ENCODE measurements at places on chromosomes 12 and 14.
A peak's percentile ranks its signal among the peaks of the same experiment; 100 is the strongest.

- no peak for DNase-seq
Measured at GRCh38 chr12:7581625-7582024, 78.0 kb upstream of the CD163 start.

DNA sequence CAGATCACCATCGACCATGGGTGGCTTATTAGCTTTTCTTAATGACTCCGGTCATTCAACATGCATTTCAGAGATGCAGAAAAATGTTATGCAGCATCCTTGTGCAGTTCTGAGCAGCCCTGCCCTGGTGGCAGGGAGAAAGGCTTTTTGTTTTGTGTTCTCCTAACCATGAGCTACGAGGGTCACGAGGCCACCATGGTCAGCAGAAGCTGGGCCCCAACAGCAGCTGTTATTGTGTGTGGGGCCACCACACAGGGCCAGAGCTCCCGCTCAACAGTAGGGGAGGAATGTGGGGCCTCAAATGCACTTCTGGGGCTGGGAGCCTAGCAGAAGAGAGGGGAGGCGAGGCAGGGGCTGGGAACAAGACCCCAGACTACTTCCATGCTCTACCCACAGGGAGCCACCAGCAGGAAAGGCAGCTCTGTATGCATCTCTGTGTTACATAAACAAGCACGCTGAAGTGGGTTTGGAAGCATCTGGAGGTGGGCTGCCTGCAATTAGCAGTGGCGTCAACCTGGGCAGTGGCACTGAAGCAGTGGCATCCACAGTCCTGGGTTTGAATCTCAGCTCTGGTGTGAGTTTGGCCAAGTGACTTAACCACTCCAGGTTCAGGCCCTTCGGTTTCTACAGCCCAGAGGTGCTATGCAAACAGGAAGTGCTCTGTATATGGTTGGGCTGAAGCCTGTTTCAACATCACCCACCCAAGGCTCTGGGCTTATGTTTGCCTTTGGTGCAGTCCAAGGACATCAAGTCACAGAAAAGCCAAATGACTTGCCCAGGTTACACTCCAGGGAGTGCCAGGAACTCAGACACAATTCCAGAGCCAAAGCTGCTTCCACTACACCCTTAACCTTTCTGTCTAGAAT is 16.3 kb downstream of the GLTP start:
- DNase-seq: peak; percentile 24

DNA sequence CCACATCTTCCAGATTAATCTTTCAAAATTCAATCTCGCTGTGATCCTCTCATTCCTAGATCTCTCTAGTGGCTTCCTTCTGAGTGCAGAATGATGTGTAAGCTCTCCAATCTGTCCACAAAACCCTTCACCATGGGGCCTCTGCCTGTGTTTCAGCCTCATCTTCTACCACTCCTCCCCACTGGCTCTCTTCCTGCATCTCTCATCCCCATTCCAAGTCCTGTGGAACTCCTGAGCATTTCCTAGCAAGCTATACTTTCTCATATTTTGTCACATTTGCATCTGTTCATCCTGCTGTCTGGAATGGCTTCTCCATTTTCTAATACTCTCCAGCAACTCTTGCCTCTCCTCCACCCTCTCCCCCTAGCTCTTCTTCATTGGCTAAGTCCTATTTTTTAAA is 242.0 kb upstream of the DAAM1 start:
- no peak for DNase-seq

- peak; percentile 55 for DNase-seq
Measured at GRCh38 chr14:21092273-21093011, 6.0 kb downstream of the ZNF219 start.

GRCh38 chr14:56417173-56417572 is 162.4 kb upstream of the TMEM260 start:
- no peak for DNase-seq

GRCh38 chr12:4825011-4825858 is 84.5 kb upstream of the KCNA1 start:
- peak; percentile 51 for DNase-seq

Measured in Kasumi-1 (cell line).